Psoas muscle (tissue), 8 donors: ENCODE measurements at places on chromosomes 6 and 20.
A peak's percentile ranks its signal among the peaks of the same experiment; 100 is the strongest.

DNA sequence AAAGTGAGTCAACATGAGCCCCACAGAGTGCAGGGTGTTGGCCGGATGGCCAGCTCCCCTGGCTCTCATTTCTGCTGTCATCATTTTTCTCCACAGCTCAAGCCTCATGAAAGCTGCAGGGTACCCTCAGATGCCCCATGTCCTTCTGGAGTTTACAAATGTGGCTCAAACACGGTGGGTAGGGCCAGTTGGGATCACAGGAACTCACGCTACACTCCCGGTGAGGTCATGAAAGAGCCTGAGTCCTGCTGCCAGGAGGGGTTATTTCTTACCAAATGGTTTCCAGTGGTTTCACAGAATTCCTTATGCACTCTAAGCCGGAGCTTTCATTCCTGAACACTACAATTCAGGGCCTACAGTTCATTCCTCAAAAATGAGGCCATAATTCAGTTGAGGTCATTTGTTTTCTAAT lies 78.7 kb downstream of the TMEM170B start:
- no peaks in the 10 kb centered on the region for H3K27me3 ChIP-seq
- no peak overlapping the region for H3K4me3 ChIP-seq
- no peak overlapping the region for H3K27ac ChIP-seq

GRCh38 chr20:18496042-18496441 lies 983 bp downstream of the RBBP9 start:
- H3K4me3 ChIP-seq, result peak overlapping the region; percentile 90
- peaks cover 24% of the 10 kb centered on the region for H3K36me3 ChIP-seq
- no peaks in the 10 kb centered on the region for H3K27me3 ChIP-seq

- H3K4me1 ChIP-seq, result peaks cover 8% of the 10 kb centered on the region
- no peak for DNase-seq
- no peak overlapping the region for H3K4me3 ChIP-seq
- no peaks in the 10 kb centered on the region for H3K36me3 ChIP-seq
- no peaks in the 10 kb centered on the region for H3K27me3 ChIP-seq
Measured at GRCh38 chr20:23114448-23115082, 28.4 kb upstream of the CD93 start.

DNA sequence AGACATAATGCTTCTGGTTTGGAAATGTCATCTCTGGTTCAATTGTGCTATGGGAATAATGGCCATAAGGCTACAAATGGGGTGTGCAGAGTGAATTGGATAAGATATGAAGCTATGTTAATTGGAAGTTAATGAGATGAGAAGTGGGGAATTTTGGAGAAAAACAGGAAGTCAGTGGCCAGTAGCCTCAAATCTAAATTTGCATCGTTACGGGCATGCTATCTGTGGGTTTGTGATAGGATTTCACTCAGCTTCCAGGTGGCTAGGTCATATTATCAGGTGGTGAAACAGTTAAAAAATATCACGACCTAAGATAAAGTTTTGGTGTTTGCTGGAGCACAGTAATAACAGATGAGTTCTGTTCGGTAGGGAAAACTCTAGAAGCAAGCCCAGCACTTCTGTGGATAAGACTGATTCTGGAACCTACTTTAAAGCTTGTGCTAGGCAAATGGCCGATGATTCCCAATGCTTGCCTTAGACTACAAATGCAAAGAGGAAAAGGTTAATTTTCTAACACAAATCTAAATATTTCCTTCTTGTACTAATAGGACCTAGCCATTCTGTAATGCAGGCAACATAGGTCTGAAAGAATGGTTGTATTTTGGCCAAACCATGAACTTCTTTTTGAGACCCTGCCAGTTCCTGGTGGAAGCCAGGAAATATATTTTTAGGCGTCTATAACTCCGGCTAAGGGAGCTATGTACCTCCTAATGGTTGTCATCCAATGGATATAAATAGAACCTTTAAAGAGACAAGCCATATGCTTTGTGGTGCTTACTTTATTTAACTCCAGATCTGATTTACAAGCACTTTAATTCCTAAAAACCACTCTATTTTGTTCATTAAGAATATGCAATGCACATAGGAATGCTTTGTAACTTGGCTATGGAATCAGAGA lies 111.0 kb downstream of the PLCB1 start:
- peaks cover 28% of the 10 kb centered on the region for H3K4me1 ChIP-seq
- H3K36me3 ChIP-seq, result no peaks in the 10 kb centered on the region
- DNase-seq, result no peak
- peak overlapping the region; percentile 41 for H3K4me3 ChIP-seq

GRCh38 chr20:21508230-21509078 lies 5.4 kb downstream of the NKX2-2 start:
- no peaks in the 10 kb centered on the region for H3K36me3 ChIP-seq
- H3K4me3 ChIP-seq, result no peak overlapping the region
- no peak for DNase-seq
- H3K27ac ChIP-seq, result no peak overlapping the region

GRCh38 chr20:34824452-34824805 lies 1.0 kb downstream of the NCOA6 start:
- DNase-seq, result peak; percentile 63
- peaks cover 44% of the 10 kb centered on the region for H3K4me1 ChIP-seq
- no peaks in the 10 kb centered on the region for H3K36me3 ChIP-seq
- peak overlapping the region; percentile 90 for H3K4me3 ChIP-seq
- H3K27me3 ChIP-seq, result no peaks in the 10 kb centered on the region
- H3K27ac ChIP-seq, result peak overlapping the region; percentile 88

GRCh38 chr20:38531021-38531420 lies 50.0 kb upstream of the ADIG start:
- no peak for DNase-seq
- H3K36me3 ChIP-seq, result peaks cover 7% of the 10 kb centered on the region
- no peak overlapping the region for H3K4me3 ChIP-seq
- no peak overlapping the region for H3K27ac ChIP-seq
- no peaks in the 10 kb centered on the region for H3K27me3 ChIP-seq
